Stimulated activated CD8-positive, alpha-beta memory T cell treated with anti-CD3 and anti-CD28 coated beads, Interleukin-7, amount 100 ng/mL, for 1 hour (primary cell): ENCODE measurements at places on chromosomes 1 and 21.

GRCh38 chr1:176220100-176220689 is 13.1 kb upstream of the COP1 start:
- DNase-seq: no peak

DNA sequence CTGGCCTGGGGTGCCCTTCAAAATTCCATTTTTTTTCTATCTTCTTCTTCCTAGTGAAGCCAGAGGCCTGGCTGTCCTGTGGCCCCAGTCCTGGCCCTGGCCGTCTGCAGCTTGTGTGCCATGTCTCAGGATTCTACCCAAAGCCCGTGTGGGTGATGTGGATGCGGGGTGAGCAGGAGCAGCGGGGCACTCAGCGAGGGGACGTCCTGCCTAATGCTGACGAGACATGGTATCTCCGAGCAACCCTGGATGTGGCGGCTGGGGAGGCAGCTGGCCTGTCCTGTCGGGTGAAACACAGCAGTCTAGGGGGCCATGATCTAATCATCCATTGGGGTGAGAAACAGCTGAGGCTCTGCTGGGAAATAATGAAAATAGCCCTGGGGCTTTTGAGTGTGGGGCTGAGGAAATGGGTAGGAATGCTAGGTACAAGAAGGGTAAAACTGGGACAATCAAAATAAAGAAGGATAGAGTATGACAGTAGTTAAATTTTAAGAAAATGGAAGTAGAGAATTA is 2.1 kb downstream of the CD1E start:
- DNase-seq: no peak

GRCh38 chr21:43289966-43290365 is 121.2 kb downstream of the CRYAA start:
- no peak for DNase-seq

DNA sequence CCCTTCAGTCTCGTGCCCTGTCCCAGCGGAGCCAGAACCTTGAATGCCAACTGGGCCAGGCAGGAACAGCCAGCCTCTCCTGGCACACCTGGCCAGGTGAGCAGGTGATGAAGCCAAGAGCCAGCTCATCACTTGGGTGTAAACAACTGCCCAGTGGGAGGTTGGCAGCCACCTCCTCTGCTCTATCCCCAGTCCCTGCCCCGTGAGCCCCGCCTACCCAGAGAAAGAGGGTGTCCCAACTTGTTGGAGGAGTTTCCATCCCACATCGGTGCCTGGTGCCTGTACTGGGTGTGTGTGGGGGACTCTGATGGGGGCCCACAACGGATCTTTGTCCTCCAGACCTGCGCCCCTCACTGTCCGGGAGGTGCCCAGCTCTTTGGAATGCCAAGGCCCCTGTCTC is 17.8 kb upstream of the FAM131C start:
- no peak for DNase-seq

DNA sequence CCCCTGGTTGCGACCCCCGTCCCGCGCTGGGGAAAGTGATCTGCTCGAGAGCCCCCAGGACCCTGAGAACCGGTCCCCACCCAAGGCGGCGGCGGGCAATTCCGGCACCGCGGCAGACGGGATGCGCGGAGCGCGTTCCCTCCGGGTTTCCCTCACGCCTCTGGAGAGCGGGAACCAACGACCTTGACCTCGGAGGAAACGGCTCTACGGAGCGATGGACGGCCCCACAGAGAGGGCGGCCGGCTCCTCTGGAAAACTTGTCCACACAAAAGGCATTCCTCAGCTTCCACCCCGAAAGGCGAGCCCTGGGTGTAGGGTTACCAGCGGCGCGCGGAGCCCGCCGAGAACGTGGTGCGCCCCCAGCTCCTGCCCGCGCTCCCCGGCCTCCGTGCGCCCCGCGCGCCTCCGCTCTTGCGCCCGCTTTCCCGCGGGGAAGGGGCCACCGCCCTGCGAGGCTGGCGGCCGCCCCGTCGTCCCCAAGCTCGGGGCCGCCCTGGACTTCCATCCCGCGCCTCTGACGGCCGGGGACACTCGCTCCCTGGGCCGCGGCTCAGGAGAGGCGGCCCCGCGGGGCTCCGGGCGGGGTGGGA is 391 bp upstream of the KIAA1614 start:
- DNase-seq: no peak

DNA sequence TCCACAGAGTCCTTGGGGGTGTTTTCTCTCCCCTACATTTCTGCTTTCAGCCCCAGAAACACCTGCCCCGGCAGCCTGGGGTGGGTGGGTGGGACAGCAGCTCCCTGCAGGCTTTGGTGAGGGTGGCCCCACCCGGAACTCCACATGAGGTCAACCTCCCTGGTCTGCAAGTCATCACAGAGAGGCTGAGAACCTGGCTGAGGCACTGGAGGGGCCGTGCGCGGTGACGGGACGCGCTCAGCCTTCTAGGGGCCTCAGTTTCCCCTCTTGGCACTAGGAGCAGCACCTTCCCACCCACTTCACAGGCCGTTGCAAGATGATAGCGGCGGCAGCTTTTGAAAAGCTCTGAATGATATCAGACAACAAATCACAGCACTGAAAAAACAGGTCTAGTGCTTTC is 37.7 kb upstream of the NID1 start:
- no peak for DNase-seq

- no peak for DNase-seq
Measured at GRCh38 chr1:17674726-17675500, 80.2 kb upstream of the ACTL8 start.

DNA sequence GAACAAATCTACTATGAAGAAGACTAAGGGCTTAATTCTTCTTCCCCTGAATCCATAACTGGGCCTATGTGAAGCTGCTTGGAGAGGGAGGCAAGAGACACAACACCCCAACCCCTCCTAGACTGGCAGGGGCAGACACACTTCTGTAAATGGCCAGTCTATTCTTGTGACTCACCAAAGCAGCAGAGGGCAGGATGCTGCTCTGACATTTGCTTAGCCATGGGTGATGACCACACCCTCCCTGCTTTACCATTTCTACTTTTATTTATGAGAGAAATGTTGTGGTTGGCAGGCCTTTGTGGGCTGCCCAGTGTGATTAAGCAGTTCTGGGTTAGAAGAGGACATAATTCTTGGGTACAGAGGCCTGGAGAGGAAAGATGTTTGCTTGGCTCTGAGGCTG is 189.8 kb upstream of the DPYD start:
- no peak for DNase-seq

GRCh38 chr1:35962952-35963351 is 32.0 kb downstream of the AGO3 start:
- DNase-seq: no peak

DNA sequence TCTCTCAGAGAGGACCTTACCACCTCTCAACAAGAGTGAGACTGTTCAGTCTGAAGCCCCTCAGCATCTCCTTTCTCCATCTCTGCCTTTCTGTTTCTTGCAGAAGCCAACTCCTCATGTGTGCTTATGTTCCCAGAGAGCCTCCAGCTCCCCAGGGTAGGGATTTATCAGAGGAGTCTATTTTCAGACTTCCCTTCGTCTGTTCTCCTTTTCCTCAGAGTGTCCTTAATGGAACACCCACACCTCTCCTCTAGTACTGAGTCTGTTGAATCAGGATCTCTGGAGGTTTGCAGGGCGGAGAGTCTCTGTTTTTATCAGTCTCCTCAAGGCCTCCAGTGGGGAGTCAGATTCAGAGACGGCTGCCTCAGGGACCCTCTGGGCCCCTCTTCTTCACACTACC is 25.1 kb upstream of the DNAJC6 start:
- DNase-seq: no peak

DNA sequence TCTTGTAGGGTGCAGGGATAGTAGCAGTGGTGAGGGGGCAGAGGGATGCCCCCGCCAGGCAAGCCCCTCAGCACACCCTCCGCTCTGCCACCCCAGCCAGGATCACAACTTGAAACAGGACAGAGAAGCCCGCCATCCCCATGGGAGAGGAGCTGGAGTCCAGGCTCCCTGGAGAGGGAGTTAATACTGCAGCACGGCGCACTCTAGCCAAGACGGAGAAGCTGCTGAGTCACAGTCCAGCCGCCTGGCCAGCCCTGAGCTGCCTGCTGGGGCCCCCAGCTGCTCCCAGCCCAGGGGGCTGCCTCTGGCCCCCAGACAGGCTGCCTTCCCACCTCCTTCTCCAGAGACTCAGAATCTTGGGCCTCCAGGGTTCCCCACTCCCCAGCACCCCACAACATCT is 87.2 kb downstream of the SYT2 start:
- no peak for DNase-seq

DNA sequence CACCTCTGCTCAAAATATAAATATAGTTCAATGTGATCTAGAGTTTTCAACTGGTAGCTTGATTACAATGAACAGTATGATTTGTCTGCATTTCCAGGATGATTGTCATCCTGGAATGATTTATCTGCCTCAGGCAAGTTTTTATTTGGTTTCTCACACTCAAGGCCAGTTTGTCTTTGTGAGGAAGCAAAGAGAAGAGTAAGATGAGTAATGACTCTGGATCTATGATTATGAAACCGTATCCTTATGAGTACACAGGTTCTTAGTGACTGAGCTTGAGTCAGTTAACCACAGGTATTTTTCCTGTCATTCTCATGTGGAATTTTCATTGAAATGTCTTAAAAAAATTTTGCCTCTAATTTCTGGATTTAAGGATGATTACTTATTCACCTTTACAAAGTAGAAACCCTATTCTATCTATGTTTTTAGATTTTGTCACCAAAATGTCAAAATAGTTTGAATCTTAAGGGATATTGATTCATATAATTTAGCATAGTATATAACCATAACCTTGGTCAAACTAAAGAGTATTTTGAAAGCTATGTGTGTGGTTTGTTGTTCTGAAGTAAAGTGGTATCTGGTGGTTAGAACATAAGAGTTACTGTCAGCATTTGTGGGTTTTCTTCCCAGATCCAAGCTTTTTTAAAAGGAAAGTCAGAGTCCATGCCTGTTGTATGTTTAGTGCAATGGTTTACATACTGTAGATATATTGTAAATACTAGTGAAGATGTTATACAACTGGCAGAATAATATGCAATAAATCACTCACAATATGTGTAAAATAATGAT is 145.0 kb downstream of the RASAL2 start:
- DNase-seq: no peak

GRCh38 chr21:34883491-34884271 is 165.4 kb downstream of the RUNX1 start:
- no peak for DNase-seq

DNA sequence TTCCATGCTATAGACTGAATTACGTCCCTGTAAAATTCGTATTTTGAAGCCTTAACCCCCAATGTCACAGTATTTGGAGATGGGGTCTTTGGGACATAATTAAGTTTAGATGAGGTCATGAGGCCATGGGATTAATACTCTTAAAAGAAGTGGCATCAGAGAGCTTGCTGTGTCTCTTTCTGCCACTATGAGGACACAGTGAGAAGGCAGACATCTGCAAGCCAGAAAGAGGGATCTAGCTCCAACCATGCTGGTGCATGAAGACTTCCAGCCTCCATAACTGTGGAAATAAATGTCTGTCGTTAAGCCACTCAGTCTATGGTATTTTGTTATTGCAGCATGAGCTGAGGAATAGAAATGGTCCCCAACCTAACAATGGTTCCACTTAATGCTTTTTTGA is 99.0 kb downstream of the LTN1 start:
- DNase-seq: no peak

GRCh38 chr1:153361480-153362109 is 3.9 kb downstream of the S100A9 start:
- no peak for DNase-seq

DNA sequence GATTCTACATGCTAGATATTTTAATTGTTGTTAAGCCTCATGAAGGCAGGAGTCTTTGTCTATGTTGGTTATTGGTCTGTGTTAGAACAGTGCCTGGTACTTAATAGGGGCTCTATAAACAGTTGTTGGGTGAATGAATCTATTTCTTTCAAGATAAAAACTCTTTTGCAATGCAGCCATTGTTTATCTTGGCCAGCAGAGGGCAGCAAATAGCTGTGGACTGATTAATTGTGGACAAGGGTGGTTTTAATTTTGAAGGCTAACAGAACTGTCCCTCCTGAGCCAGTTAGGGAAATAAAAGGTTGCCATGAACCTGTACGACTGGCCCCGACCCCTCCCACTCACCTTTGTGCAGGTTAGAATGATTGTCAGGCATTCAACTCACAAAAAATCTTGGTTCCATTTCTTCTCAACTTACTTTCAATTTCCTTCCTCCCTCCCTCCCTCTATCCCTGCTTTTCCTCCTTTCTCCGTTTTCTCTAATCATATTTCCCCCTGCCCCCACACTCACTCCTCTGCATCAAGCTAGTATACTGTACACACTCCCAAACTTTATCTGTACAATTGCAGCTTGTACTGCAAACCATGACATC is 66.3 kb upstream of the DIRAS3 start:
- peak; percentile 18 for DNase-seq

GRCh38 chr1:9332513-9333143 is 39.9 kb downstream of the SPSB1 start:
- DNase-seq: no peak

DNA sequence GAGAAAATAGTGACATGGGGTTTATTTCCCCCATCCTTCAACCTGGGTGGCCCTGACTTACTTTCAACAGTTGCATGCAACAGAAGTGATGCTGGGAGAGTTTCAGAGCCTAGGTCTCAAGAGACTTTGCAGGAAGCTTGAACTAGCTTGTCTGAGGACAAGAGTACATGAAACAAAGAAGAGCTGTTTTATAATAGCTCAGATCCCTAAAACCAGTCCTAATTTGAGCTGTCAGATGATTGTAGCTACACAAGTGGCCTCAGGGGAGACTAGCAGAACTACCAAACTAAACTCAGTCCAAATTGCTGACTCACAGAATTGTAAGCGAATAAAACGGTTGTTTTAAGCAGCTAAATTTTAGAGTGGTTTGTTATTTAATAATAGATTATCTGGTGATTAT is 17.1 kb downstream of the RC3H1 start:
- no peak for DNase-seq

- DNase-seq: no peak
Measured at GRCh38 chr1:153991151-153991630, 629 bp downstream of the RPS27 start.

GRCh38 chr1:162381941-162382750 is 618 bp downstream of the C1orf226 start:
- DNase-seq: no peak

GRCh38 chr1:231037585-231038517 is 2.2 kb downstream of the FAM89A start:
- DNase-seq: no peak

DNA sequence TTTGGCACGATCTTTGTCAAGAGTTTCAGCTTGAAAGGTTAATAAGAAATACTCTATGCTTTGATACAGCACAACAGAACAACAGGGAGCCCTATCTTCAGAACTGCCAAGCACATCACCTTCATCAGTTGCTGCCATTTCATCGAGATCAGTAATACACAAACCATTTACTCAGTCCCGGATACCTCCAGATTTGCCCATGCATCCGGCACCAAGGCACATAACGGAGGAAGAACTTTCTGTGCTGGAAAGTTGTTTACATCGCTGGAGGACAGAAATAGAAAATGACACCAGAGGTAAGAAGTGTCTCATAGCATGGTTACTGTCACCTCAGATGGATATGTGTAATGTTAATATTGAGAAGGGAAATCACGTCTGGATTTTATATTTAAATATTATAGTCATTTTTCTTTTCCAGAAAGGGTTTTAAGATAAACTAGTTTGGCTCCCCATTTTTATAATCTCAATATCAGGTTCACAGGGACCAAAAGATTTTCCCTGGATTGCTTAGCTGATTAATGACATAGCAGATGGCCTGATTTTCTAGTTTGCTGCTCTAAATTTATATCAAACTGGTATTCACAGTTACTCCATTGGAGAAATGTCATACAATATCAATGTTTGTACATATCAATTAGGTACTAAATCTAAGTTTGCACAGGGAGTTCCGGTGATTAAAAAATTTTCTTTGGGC is 97.3 kb downstream of the USP25 start:
- DNase-seq: no peak

- no peak for DNase-seq
Measured at GRCh38 chr1:43366179-43366578, 1.6 kb downstream of the ELOVL1 start.
